Activated CD4-positive, alpha-beta memory T cell treated with anti-CD3 and anti-CD28 coated beads for 36 hours (primary cell): ENCODE measurements at places on chromosomes 6 and 20. TPM values are rescaled to one million over a fixed set of nuclear protein-coding genes. Genes with fewer than 3 reads are reported as not detected.

Gene NMBR
- not detected for total RNA-seq

Gene IPCEF1
- total RNA-seq, result 14.2 TPM

Gene SEL1L2
- not detected for total RNA-seq

Gene ZNF831
- 7.6 TPM for total RNA-seq

Gene AARS2
- 16.5 TPM for total RNA-seq
